ENCODE measurements at places on chromosomes 4 and X.

DNA sequence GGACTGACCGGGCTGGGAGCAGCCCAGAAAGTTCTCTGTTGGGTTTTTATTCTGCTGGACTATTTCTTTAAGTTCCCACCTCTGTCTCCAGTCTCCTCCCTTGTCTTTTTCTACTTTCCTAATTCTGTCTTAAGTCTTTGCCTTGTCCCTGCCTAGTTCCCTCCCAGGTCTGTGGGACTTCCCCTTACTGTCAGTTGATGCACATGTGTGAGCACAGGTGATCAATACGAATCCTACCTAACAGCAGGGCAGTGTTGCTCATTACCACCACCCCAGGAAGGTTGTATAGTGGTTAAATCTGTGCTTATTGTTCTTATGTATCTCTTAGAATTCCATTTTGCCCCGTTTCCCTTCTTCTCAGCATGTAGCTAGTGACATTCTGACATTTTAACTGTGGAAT, 62.1 kb downstream of the GALNTL6 start:
- no peak for DNase-seq

- DNase-seq, result no peak
These were observed 107.6 kb downstream of the PDLIM5 start for GRCh38 chr4:94559351-94559806.

DNA sequence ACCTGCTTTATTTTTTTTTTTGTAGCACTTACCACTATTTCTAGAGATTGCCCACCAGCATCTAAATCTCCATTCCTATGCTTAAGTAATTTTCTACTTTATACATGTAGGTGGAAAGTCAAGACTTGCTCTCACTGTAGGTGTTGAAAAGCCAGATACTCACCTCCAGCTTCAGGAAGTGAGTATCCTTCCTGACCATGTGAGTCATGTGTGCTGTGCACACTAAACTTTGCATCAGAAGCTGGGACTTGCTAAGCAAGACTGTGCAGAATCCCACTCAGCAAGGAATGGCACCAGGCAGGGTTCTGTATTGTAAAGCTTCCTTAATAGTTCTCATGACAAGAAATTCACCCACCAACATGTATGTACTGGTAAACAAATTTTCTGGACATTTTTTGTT, 151.8 kb downstream of the POU4F2 start:
- DNase-seq, result no peak

- DNase-seq, result no peak
These were observed 282.1 kb upstream of the EMCN start for GRCh38 chr4:100799761-100800539.

GRCh38 chrX:20060961-20061748, 55.6 kb downstream of the MAP7D2 start:
- DNase-seq, result no peak

DNA sequence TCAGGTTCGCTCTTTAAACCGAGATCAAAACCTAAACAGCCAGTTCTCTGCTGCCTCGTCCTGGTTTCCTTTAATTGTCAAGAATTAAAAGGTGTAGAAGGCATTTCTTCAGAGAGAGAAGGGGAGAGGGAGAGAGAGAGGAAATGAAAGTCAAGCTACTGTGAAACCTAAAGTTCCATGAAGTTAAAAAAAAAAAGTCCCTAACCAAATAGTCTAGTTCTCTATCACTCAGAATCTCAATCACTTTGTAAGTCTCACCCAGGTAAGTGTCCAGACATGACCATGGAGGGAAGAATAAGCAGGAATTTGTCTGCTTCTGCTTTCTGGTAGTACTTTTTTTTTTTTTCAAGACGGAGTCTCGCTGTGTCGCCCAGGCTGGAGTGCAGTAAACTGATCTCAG, 18.8 kb upstream of the SMIM14 start:
- DNase-seq, result no peak

DNA sequence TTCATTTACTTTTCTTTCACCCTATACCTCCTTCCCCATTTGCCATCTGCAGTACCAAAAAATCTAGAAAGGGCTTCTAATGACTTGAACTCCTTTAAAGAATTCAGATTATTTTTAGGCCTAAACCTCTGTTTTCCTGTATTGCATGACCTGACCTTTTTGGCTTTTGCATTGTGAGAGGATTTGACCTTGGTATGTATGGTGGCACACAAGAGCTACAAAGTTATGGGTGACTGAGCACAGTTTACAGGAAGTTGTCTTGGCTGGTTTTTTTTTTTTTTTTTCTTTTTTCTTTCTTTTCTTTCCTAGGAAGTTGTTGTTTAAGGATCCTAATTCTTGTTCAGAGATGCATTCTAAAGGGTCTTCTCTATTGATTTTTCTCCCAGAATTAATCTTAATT, 32.0 kb upstream of the MTMR8 start:
- DNase-seq, result no peak

GRCh38 chr4:155008389-155008788, 200.0 kb upstream of the NPY2R start:
- DNase-seq, result no peak

DNA sequence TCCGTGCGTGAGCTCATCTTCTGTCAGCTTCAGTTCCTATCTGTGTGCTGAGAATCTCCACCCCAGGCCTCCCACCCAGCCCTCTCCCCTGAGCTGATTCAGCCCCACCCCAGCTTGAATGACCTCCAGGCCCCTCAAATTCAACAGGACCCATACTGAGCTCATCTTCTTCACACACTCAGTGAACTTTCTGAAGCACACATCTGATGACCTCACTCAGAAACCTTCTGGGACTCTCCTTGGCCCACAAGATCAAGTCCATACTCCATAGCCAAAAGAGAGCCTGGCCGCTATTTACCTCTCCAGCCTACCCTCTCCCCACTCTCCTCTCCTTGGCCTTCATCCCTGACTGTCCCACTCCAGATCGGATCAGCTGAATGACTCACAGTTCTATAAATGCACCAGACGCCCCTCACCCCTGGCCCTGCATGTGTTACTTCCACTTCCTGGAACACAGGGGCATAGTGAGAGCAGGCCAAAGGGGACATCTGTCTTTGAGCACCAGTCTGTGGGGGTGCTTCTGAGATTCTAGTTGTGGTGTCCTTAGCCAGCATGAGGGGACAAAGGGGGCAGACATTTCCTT, 62.5 kb downstream of the PJA1 start:
- no peak for DNase-seq

GRCh38 chrX:130778773-130779172, 124.2 kb downstream of the ENOX2 start:
- no peak for DNase-seq

DNA sequence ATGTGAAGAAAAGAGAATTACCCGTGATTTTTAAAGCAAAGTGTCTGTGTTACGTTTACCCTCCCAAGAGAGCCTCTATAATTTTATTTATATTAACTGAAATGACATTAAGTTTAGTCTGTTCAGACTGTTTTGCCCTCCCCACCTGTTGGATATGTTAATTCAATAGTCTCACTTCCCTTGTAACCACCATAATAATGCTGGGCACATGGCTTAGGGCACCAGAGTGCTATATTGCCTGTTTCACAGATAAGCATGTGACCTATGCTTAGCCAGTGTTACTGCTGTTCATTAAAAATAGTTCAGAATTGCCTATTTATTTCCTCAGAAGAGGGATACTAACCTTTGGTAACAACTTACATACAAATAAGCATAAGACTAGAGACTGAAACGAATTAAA, 446.2 kb downstream of the FAT4 start:
- DNase-seq, result no peak

- DNase-seq, result no peak
These were observed 21.4 kb downstream of the MAGEA1 start for GRCh38 chrX:153200462-153200861.

GRCh38 chr4:119087121-119087520, 48.5 kb upstream of the MYOZ2 start:
- no peak for DNase-seq

- no peak for DNase-seq
These were observed 602 bp upstream of the SCARB2 start for GRCh38 chr4:76214177-76214675.

GRCh38 chr4:22235698-22236097, 280.2 kb downstream of the ADGRA3 start:
- no peak for DNase-seq

- DNase-seq, result no peak
These were observed 83.8 kb downstream of the GUCY2F start for GRCh38 chrX:109398061-109398460.

DNA sequence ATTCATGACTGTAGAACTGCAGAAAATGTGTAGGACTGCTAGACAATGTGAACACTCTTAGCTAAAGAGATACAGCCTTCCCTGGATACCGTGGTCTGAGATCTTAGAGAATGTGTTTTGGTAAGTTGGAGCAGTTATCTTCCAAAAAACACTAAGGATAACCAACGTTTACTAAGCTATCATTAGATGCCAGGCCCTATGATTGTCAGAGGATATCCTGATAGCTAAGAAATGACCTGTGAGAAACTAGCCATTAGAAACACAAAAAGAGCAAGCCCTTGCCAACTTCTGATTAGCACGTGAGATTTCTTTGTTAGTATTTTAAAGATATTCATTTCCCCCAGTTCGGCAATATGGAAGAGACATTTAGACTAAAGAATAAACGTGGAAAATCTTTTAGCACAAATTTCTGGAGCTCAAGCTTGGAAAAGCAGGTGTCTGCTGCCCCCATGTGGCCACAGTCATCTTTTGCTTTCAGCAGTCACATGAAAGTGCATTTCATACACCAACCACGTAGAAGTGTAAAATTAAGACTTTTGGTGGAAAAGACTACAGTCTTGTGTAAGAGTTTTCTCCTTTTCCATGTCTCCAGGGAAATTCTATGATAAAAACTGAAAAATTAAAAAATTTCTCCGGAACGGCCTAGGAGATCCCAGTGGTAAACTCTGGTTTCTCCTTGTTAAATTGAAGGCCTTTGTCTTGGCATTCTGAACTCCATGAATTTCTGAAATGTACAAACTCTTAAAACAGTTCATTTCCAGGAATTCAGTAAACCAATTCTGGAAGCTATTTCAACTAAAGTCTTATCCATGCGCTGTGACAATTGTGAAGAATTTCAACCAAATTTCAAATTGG, 136.4 kb downstream of the ZNF674 start:
- no peak for DNase-seq

- DNase-seq, result no peak
These were observed 87.5 kb downstream of the SPANXN3 start for GRCh38 chrX:143429811-143430210.

DNA sequence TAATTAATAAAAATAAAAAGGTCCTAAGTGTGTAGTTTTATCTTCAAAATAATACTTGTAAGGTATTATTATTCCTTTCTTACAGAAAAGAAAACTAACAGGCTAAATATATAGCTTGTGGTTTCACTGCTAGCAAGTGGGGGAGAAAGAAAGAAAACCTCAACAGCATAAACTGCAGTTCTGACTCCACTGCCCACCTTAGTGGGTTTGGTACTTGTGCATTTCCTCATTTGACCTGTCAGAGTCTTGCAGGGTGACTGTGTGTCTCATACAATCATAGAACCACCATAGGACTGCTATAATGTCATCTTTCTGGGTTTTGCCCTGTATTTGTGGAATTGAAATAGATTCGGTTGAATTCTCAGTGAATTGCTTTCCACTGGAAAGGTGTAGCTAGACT, 94.7 kb upstream of the PUDP start:
- no peak for DNase-seq

GRCh38 chr4:106809076-106809475, 227.0 kb downstream of the DKK2 start:
- no peak for DNase-seq

- DNase-seq, result no peak
These were observed 836 bp upstream of the PSAPL1 start for GRCh38 chr4:7435471-7436061.

DNA sequence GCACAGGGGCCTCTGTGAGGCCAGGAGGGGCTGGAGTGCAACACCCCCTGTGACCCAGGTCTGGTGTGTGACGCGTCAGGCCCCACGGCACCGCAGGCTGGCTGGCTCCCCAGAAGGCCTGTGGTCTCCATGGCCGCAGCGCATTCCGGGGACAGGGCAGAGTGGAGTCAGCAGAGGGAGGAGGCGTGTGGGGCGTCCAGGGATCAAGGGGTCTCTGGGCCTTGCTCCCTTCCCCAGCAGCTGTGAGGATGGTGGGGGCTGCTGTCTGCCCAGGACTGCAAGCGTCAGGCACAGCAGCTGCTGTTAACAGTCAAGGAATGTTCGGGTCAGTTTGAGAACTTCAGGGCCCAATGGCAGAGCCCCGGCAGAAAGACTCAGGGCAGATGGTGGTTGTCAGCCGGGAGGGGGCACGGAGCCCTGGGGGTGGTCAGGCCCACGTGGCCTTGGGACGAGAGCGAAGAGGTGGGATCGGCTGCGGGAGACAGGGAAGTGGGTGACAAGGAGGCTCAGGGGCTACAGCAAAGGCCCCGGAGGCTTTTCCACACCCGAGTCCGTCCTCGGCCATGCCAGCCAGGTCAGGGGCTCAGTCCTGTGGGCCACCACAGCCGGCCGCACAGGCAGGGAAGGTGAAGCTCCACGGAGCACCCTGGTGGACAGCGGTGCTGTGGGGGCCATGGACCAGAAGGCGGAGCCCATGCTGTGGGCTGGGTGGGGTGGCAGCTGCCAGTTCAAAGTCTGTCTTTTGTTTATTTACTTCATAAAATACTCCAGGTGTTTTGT, 18.3 kb downstream of the PCGF3 start:
- peak; percentile 57 for DNase-seq

- DNase-seq, result no peak
These were observed 113.8 kb upstream of the RBPJ start for GRCh38 chr4:26206999-26207398.

- no peak for DNase-seq
These were observed 389.2 kb upstream of the F9 start for GRCh38 chrX:139141370-139141769.

GRCh38 chr4:6772223-6772928, 10.2 kb upstream of the KIAA0232 start:
- no peak for DNase-seq

DNA sequence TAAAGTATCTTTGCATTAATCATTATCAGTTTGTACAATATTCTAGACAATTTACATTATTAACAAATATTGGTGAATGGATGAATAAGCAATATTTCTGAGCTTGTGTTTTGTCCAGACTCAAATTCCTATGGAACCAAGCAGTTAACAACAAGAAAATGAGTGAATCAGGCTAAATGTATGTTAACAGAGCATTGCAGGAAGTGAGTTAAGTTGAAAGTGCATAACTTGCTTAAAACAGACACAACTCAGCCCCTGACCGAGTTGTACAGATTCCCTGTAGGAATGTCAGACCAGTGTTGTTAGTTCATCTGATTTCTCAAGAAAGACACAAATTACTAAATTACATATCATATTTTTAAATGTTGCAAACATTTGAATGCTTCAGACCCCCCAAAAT, 23.7 kb upstream of the CSN1S1 start:
- DNase-seq, result no peak
